ENCODE measurements at places on chromosomes 6 and 20.

DNA sequence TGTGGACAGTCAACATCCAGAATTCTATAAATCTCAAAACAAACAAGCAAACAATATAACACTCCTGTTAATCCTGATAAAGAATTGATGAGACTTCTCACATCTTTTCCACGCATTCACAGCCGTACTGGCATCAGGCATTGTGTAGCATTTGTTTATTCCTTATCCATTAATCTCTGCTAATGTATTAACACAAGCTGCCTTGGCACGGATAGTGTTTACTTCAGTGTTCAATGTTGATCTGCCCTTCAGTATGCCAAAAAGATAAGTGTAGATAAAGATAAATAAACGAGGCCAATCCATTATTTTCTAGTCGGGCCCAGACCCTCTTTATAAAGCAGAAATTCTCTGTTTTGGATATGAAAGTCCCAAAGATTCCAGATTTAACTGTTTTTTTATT lies 16.1 kb downstream of the UFL1 start:
- DNase-seq, result no peak

DNA sequence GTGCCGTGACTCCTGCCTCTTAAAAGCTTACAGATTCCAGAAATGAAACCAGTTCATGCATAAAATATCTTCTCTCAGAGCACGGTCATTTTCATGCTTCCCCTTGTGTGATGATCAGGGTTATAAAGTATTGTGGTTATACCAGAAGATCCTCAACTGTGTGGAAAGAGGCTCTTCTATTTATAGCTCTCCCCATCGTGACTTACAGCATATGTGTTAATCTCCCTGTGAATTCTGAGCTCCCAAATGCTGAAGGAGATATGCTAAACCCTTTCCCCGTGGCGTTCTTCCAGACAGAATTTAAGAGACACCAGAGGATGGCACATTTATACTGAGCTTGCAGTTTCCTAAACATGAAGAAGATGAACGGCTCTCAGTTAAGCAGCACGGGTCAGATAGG lies 158.8 kb downstream of the CDH26 start:
- DNase-seq, result no peak

DNA sequence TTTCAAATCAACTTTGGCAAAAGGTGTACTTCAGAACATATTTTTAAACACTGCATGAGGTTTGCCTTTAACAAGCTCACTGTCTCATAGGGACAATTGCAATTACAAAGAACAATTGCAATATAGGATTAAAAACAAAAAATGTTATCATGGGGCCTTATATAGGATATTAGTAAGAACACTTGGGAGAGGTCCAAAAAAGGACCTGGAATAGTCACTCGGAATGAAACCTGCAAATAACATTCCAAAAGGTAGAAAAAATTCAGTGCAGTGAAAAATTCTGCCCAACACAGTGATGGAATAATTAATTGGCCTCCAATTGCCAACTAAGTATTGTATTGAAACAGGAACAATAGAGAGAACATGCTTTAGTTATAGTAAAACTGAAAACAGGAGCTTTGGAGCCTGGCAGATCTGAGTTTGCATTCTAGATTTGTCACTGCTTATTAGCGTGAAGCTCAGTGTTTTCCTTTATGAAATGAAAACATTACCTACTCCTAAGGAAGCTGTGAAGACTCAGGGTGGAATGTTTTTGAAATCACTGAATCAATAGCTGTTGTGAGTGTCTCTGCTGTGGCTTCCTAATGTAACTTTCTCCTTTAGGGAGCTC lies 172.6 kb upstream of the BMP5 start:
- no peak for DNase-seq

GRCh38 chr6:135230711-135231468 lies 49.8 kb downstream of the MYB start:
- DNase-seq, result no peak

GRCh38 chr6:46014511-46015118 lies 1.0 kb downstream of the CLIC5 start:
- peak; percentile 11 for DNase-seq

DNA sequence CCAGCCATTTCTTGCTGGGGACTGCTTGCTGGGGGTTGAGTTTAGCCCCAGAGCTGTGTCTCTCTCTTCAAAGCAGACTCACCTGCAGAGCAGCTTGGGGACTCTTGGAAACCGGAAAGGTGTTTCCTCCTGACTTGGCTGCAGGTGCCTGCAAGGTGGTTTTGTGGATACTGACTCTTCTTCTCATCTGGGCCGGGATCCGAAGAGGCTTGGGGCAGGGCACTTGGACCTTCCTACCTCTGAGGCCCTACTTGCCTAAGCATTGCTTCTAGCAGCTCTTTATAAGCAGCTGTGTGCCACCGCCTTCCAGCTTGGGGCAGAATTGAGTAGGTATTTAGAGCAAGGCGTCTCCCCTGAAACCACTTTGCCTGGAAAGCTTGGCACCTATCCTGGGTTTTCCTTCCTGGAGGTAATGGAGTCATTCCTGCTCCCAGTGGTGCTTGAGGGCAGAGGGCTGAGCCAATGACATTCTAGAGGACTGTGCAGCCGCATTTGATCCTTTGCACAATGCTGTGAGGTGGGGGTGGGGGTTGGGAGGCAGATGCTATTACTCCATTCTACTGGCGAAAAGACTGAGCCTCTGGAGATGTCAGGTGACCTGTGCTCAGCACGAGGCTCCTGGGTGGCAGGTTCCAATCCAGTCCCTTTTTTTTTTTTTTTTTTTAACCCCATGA lies 3.4 kb upstream of the CTSZ start:
- no peak for DNase-seq

DNA sequence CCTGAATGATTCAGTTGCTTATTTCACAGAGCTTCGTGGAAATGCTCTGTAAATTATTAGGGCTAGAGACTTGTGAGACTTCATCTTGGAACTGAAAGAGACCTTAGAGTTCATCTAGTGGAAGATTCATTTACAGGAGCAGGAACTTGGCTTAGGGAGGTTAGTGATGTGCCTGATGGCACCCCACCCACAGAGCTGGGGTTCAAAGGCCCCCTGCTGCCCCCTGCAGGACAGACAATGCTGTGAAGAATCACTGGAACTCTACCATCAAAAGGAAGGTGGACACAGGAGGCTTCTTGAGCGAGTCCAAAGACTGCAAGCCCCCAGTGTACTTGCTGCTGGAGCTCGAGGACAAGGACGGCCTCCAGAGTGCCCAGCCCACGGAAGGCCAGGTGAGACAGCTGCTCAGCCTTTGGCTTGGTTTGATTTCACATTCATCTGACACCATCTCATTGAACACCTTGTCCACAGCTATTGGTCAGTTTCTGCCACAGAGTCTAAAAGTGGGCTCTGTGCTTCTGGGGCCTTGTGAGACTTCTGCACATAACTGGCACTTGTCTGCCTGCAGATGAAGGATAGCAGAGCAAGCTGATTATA lies 25.1 kb downstream of the MYBL2 start:
- DNase-seq, result peak; percentile 62

DNA sequence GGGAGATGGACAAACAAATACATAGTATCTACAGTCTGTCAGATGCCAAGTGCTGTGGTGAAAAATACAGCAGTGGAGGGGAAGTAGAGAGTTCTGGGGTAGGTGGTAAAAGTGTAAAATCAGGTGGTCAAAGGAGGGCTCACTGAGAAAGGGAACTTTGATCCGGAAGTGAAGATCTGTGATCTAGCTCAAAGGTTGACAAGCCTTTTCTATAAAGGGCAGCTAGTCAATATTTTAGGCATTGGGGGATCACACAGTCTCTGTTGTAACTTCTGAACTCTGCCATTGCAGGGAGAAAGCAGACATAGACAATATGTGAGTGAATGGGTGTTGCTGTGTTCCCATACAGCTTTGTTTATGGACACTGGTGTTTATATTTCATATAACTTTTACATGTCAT lies 38.6 kb downstream of the SH3BGRL2 start:
- no peak for DNase-seq

- peak; percentile 87 for DNase-seq
Measured at GRCh38 chr6:21997119-21998037, 299.5 kb downstream of the PRL start.
